Activated CD4-positive, alpha-beta T cell treated with anti-CD3 and anti-CD28 coated beads, Interleukin-2, amount 10 ng/mL, durations not matched to agents 24 days and 14 days (primary cell): ENCODE measurements at places on chromosomes 16 and 17. TPM values are rescaled to one million over a fixed set of nuclear protein-coding genes. Genes with fewer than 3 reads are reported as not detected.

DNA sequence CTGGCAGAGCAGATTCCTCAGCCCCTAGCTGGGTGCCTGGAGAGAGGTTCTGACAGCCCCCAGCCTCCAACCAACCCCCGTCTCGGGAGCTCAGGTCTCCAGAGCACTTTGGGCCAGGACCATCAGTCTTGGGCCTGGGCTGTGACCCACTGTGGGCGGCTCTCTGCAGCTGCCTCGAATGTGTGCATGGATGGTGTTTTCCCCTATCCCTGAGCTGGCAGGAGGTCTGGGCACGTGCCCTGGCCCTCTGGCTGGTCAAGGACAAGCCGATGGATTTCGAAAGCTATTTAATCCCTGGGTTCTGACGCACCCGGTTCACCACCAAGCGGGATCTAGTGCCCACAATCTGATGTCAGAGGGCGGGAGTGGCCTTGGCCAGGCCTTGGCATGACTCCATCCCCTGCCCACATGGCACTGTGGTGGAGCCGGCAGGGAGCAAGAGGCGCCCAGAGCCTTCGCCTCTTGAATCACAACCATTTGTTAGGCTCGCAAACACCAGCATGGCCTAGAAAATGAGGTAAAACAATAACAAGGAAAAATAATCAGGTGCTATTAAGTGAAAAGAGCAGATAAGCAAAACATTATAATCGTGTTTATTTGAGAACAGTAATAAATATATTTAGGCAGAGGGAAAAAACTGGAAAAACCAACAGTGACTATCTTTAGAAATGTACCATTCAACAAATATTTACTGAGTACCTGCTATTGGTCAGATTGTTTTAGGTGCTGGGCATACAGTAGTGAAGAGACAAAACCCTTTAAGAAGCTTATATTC, 69.3 kb upstream of the TOB1 start:
- DNase-seq, result no peak

GRCh38 chr17:58694302-58694701, 1.9 kb downstream of the RAD51C start:
- no peak for DNase-seq

DNA sequence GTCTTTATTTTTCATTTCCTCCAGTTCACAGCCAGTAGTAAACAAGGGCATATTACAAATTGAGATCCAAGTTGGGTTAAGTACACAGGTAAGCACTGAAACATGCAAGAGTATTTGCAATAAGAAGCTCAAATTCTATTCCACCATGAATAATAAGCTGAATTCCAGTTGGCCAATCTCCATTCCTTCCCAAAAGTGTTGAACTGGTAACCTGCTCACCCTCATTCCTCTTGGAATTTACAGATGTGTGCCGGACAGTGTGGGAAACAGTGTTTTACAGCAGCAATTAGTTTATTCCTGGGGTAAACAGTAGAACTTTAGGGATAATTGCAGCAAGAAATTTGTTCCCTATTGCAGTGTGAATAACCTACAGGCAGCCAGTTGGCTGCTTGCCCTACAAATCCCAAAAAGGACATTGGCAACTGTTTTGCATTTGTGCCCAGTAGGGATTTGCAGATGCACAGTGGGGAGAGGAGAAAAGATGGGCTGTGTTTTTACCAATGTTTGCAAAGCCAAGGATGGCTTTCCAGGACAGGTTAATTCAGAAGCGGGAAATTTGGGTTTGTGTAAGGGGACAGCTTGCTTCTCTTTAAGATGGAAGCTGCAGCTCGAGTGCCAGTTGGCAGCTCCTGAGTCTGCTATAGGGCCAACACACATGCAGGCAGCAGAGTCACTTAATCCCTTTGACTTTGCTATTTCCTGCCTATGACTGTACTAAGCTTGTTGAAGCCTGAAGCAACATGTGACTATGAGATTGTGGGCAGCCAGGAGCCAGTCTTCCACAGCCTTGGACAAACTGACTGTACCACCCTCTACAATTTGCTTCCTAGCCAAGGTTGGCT, 318.9 kb downstream of the MAP2K6 start:
- peak; percentile 58 for DNase-seq

- no peak for DNase-seq
These were observed 93.0 kb upstream of the CORO6 start for GRCh38 chr17:29715680-29716079.

- no peak for DNase-seq
These were observed 5.6 kb upstream of the ATMIN start for GRCh38 chr16:81029930-81030604.

DNA sequence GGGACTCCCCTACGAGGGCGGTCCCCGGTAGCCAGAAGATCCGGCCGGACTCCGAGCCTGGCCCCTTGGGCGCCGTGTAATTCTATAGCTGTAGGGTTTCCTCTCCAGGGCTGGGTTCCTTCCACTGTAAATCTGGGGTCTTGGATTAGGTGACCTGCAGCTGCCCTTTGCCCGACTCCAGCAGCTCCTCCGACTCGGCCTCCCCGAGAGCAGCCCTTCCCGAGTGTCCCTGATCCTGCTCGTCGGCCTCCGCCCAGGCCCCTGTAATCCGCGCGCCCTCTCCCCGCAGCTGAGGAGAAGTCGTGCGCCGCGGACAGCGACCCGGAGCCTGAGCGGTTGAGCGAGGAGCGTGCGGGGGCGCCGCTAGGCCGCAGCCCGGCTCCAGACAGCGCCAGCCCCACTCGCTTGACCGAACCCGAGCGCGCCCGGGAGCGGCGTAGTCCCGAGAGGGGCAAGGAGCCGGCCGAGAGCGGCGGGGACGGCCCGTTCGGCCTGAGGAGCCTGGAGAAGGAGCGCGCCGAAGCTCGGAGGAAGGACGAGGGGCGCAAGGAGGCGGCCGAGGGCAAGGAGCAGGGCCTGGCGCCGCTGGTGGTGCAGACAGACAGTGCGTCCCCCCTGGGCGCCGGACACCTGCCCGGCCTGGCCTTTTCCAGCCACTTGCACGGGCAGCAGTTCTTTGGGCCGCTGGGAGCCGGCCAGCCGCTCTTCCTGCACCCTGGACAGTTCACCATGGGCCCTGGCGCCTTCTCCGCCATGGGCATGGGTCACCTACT, 5.5 kb downstream of the TBX2 start:
- no peak for DNase-seq

- DNase-seq, result no peak
These were observed 10.9 kb downstream of the ANKS3 start for GRCh38 chr16:4723071-4723767.

DNA sequence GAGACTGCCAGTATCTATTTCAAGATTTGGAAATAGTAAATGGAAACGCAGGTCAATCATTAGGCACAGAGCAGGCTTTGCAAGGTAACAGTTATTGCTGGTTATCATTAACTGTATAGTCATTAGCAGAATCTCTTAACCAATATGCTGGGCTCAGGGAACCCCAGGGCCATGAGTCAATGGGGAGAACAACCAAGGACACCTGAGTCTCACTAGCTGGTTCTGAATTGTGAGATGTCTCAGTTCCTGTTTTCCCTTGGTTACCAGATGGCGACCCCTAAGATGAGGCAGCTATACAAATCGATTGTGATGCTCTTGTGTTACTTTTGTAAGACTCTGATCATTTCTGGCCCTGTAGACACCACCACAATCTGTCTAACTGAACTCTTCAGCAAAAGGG, 385.3 kb downstream of the HAPSTR1 start:
- DNase-seq, result no peak

Gene CX3CL1
- total RNA-seq, result not detected in 2 replicates

Gene NOD2
- total RNA-seq, result 8.3 and 9.3 TPM in 2 replicates

Gene VASN
- total RNA-seq, result 0.16 TPM in 1 of 2 replicates, not detected in the other

Gene EZH1
- total RNA-seq, result 39.5 and 39.6 TPM in 2 replicates

Gene LRRC37A
- total RNA-seq, result 2.4 and 2.7 TPM in 2 replicates
